ENCODE measurements at places on chromosomes 4 and X.

DNA sequence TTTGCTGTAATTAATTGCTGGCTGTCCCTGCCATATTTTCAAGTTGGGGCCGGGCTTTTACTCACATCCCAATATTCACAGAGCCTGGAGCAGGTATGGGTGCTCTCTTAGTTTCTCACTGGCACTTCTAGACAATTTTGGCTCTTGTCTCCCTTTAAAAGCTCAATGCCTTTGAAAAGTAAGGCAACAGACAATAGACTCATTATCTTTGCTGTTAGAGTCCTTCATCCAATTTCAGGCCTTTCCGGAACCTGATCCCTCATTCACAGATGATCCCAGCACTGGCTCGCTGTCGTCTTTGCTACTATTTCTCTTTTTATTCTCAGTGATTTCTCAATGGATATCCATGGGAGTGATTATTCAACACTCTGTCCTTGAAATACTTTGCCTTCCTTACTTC, 6.7 kb downstream of the ARSJ start:
- no peak for DNase-seq

- DNase-seq = peak; percentile 94
Measured at GRCh38 chr4:40196724-40197281, at the start of gene RHOH. Gene RHOH (plus strand): TSS chr4:40197031. CDS start chr4:40243387, 46,356 bp downstream.

DNA sequence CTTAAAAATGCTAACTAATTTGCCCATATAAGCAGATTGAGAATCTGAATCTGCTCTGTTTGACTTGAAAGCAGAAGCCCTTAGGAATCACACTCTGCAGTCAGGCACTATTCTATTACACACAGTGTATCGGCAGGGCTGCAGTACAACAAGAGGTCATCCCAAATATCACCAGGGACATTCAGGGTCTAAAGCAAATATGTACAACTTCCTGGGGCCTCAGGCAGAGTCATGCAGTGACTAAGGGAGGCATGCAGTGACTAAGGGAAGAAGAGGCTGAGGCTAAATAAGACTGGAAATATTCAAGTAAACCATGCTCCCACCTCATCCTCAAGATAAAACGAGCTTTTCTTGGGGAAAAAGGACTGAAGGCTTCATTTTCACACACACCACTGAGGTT, 20.9 kb downstream of the MAPK10 start:
- no peak for DNase-seq

GRCh38 chr4:122100508-122100907, 51.6 kb upstream of the BLTP1 start:
- no peak for DNase-seq

GRCh38 chr4:34566091-34566490, 1678.2 kb downstream of the ARAP2 start:
- no peak for DNase-seq

- DNase-seq = no peak
Measured at GRCh38 chr4:153517159-153517558, 51.0 kb downstream of the TMEM131L start.
